ENCODE measurements at places on chromosomes 7 and 10. TPM values are rescaled to one million over a fixed set of nuclear protein-coding genes. Genes with fewer than 3 reads are reported as not detected.

The RHEB gene
- 127 TPM for total RNA-seq

The ELN gene
- 0.77 TPM for total RNA-seq

The OR2A14 gene
- total RNA-seq = not detected

The SPAG6 gene
- not detected for total RNA-seq

The SEC24C gene
- 68.6 TPM for total RNA-seq

The PCLO gene
- 0.67 TPM for total RNA-seq

The STEAP1B gene
- not detected for total RNA-seq

The TEX36 gene
- not detected for total RNA-seq

The PTTG1IP2 gene
- total RNA-seq = not detected

The PRSS37 gene
- not detected for total RNA-seq
